Fibroblast of upper back skin (primary cell): ENCODE measurements at places on chromosomes 1 and 21.

GRCh38 chr1:234856845-234857245 lies 246.9 kb upstream of the IRF2BP2 start:
- no peak for DNase-seq

DNA sequence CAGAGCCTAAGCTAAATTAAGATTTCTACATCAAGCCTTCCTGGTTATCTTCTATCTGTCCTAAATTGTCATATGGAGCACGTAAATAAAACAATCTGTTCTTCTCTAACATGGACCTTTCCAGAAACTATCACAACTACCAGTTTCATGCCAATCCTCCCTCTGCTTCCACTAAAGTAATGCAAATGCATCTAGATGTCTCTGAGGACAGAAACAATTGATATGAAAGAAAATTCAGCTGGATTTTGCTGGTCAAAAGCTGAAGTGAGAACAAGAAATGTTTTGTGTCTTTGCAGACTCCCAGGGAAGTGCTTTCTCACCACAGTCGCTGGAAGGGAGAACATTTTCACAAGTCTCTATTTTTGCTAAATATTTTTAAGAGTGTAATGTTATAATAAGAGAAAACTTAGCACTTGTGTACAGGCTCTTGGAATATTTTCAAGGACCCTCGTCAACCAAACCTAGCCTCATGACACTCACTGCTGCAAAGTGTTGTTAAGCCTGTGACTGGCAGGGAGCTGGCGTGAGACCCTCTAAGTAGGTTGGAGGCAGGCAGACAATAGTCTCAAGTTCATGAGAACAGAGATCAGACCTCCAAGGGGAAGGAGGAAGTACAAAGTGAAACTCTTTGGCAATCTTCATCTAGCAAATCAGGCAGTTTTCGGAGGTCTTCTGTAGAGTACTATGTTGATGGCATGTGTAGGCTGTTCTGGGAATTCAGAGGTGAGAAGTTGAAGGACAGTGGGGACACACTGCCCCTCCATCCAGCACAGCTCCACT lies 38.8 kb downstream of the DNASE2B start:
- no peak for DNase-seq

- no peak for DNase-seq
Observed at GRCh38 chr1:231465051-231465450, 43.0 kb upstream of the EGLN1 start.

GRCh38 chr21:20306836-20307235 lies 691.4 kb upstream of the NCAM2 start:
- no peak for DNase-seq

GRCh38 chr1:203276408-203276807 lies 28.9 kb upstream of the BTG2 start:
- no peak for DNase-seq

GRCh38 chr1:244226435-244226834 lies 175.4 kb downstream of the ZBTB18 start:
- no peak for DNase-seq

DNA sequence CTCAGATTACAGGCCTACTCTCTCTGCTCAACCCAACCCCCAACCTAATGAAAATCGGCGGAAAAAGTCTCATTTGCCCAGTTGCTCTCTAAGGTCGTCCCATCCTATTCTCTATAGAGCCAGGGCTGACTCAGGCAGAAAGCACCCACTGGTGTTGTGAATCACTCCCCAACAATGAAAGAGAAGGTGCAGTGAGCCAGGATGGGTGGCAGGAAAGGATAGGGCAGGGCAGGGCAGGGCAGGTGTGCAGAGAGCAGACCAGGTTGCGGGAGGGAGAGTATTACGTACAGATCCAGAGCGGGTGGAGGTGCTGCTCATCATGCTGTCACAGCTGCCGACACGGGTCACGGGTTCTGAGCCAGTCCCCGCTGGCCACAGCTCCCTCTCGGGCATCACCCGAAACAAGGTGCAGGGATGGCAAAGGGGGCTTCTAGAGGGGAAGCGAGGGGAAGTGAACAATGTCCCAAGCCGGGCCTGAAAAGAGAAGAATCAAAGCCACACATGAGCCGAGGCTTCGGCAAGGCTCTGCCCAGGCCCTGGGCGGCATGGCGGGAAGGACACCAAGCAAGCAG lies 5.3 kb downstream of the C1orf116 start:
- peak; percentile 43 for DNase-seq

GRCh38 chr1:5492846-5493245 lies 499.4 kb downstream of the NPHP4 start:
- no peak for DNase-seq

DNA sequence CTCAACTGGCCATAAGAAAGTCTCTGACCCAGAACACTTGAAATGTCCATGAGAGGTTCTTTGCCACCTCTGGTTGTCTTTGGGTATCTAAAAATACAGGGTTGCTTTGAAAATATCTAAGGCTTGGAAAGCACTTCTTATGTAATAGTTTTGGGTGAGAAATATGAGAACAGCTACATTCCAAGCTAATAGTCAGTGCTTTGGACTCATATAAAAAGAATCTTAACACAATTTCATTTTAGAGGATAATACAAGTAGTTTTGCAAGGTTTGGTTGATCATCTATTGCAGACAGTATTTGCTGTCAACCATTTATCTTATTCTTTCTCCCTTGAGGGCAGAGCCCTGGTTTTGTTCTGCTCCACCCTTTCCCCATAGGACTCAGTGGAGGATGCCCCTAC lies 207.5 kb downstream of the KCNK2 start:
- peak; percentile 42 for DNase-seq

GRCh38 chr1:11308699-11309224 lies 35.8 kb downstream of the UBIAD1 start:
- DNase-seq = no peak

DNA sequence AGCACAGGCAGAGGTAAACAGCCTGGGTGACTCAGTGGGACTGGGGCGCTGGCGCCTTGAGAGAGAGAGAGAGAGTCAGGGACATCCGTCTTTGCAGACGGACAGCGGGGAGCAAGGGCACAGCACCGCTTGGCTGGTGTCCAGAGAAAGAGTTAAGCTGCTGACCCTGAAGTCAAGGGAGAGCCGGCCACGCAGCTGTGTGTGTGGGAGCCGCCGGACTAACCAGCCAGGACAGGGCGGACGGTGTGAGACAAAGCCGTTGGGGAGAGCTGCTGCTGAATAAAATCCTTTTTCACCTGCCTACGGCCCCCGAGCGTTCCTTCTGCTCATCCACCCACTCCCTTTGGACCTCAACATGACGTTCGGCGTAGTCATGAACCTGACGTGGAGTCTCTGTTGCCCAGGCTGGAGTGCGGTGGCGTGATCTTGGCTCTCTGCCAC lies 14.5 kb downstream of the CFAP74 start:
- no peak for DNase-seq

DNA sequence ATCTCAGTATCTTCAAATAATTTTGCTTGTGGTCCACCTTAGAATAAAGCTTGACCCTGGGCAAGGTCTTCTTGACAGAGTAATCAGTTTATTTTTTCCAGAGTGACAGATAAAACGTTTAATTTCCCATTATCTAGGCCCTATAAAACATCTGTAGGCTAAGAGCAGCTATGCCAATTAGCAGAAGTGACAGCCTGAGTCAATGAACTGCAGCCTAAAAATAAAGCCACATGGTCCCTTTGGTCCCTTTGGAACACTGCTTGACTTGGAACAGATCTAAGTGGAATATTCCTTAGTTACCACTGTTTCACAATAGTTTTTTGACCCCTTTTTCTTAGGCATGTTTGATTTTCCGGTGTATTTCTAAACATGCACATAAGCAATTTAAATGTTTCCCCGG lies 6.3 kb upstream of the RGS13 start:
- DNase-seq = no peak

GRCh38 chr1:245875581-245876261 lies 631.4 kb downstream of the SMYD3 start:
- peak; percentile 36 for DNase-seq

- DNase-seq = no peak
Observed at GRCh38 chr1:37148663-37149062, 114.3 kb upstream of the GRIK3 start.

DNA sequence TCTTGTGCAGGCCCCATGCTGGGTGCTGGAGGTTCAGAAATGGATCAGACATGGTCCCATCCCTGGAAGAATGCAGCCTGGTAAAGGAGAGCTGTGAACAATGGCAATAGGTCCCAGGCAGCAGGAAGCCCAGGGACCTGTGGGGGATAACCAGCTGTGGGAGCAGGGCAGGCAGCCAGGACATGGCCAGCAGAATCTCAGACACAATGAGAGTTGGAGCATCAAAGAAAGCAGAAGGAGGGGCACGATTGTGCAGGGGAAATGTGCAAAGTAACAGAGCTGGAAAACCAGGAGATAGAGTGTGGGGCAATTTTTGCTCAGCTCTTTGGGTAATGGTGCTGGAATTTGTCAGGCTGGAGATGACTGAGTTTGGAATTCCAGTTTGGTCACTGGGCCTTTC lies 44.3 kb downstream of the C8B start:
- peak; percentile 53 for DNase-seq

DNA sequence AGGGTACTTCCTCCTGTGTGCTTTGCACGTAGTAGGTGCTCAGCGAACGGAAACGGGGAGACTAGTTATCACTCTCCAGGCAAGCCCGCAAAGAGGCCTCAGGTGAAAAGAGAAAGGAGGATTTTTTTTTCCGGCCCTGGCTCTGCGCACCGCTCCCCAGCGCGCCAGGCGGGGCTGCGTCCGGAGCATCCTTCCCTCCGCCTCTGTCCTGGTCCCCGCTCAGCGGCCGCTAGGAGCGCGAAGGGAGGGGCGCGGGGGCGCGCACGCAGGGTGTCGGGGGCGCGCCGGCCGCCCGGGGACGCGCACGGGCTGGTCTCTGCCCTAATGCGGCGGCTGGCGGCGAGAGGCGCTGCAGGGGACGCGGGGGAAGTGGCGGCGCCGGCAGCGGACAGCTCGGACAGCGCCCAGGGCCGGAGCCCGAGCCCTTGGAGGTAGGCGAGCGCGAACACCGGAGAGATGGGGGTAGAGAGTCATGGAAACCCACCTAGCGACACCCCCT lies 42.3 kb upstream of the NFASC start:
- peak; percentile 49 for DNase-seq

GRCh38 chr1:63847308-63847910 lies 73.6 kb downstream of the ROR1 start:
- no peak for DNase-seq

GRCh38 chr1:219113261-219113660 lies 60.4 kb upstream of the LYPLAL1 start:
- DNase-seq = no peak

- no peak for DNase-seq
Observed at GRCh38 chr1:228378873-228379460, 27.7 kb downstream of the TRIM11 start.

GRCh38 chr1:198528364-198528763 lies 12.1 kb downstream of the ATP6V1G3 start:
- peak; percentile 76 for DNase-seq

- no peak for DNase-seq
Observed at GRCh38 chr1:148355976-148356375, 127.1 kb downstream of the PPIAL4G start.

DNA sequence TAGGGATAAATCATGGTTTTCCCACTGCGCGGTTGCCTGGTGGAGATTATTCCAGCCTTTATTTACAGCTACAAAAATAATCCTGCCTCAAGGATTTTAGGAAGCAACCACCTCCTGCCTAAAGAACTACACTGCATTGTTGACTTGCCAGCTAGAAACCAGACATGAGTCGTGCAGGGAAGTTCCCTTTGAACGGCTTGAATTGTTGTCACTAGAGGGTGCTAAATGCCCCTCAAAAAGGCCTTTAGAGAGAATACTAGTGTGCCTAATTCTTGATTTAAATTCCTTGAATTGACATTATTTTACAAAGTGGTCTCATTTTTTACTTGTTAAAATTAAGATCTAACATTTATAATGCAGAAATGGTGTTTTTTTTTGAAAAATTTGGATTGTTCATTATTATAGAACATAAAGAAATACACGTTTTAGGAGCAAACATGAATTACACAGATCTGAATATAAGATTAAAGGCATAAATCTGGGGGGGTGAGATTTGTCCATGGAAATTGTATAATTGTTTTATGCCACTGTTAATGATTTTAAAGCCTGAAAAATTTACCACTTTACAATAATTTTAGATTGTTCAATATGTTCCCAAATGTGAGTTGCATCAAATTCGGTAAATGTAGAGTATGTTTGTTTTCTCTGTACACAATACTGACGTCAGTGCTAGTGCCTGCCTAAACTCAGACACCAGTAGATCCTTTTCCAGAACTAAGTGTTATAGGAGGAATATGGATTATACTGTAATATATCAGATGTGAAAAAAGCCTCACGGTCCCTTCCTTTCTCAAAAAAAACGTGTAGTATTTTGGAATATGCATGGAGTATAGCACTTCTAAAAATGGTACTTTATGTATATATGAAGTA lies 7.6 kb upstream of the ERG start:
- peak; percentile 81 for DNase-seq

DNA sequence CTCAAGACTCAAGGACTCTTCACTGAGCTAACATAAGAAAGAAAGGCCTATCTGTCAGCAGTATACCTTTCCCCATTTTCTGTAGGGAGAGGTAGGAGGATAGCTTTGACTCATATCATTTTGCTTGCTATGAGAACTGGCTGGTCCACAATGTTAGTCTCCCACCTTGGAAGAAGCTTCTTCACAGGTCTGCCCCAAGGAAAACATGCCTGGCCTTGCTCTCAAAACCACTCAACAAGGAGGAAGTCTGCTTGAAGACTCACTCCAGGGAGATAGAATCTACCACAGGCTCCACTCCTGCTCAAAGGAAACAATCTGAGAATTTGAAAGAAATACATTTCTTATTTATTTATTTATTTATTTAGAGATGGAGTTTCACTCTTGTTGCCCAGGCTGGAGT lies 29.5 kb upstream of the LAMC1 start:
- no peak for DNase-seq

DNA sequence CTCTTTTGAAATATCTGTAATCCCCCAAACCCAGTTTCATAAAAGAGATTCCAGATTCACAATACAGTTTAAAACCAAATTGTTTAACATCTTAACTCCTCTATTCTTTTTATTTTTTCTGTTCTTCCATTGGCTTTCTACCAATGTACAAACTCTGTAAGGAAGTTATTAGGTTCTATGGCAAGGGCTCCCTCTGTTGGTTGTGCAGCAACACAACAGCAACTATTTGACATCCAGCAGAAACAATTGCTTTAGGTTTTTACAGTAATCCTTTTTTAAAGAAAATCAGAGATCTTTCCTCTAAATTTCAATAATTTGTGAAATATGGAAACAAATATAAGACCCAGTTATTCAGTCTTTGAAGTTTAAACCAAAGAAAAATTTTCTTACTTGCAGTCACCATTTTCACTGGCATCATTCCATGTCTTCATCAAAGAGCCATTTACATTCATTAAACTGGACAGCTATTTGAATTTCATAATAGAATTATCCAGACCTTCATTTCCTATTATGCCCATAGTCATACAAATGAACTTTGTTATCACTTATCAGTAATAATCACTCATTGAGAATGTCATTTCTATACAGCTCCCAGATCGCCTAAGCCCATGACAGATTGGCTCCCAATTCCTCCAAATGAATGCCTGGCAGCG lies 46.5 kb upstream of the RNF11 start:
- DNase-seq = peak; percentile 74

GRCh38 chr21:45894906-45895777 lies 86.4 kb upstream of the COL6A1 start:
- no peak for DNase-seq
